ENCODE measurements at places on chromosomes 2 and 18. TPM values are rescaled to one million over a fixed set of nuclear protein-coding genes. Genes with fewer than 3 reads are reported as not detected.

Gene TMEM200C
- polyA plus RNA-seq: 0.15 TPM

Gene EVX2
- not detected for polyA plus RNA-seq

DNA sequence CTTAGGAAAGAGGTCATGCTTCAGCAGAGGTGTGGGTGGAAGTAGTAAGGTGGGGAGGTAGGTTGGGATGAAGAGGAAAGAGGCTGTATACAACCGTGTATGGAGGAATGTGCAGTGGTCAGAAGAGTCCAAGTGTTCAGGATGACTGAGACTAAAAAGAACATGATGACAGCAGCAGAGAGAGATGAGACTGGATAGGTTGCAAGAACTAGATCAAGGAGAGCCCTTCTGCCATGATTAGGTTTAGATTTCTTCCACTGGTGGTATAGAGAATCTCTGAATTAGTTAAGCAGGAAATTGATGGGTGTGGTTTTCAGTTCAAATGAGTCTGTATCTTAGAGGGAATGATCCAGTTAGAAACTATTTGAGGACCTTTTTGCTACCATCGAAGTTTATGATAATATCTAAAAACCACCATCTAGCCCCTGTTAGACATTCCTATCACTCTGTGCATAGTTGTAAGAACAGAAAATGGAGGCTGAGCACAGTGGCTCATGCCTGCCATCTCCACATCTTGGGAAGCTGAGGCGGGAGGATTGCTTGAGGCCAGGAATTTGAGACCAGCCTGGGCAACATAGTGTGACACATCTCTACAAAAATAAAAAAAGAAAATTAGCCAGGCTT lies 221.0 kb downstream of the LTBP1 start:
- no peak for DNase-seq

- DNase-seq: peak; percentile 71
Observed at GRCh38 chr2:217846321-217846743, 156.5 kb downstream of the TNS1 start.

DNA sequence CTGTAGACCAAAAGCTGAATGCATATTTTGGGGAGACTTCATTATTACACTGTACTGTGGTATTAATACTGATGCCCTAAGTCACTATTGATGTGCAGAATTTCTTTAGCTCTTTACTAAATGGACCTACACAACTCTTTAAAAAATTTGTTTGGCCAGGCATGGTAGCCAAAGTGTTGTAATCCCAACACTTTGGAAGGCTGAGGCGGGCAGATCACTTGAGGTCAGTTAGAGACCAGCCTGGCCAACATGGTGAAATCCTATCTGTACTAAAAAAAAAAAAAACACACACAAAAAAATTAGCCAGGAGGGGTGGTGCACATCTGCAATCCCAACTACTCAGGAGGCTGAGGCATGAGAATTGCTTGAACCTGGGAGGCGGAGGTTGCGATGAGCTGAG lies 6.4 kb downstream of the TMEM182 start:
- no peak for DNase-seq
